ENCODE measurements at places on chromosomes 13 and 19.

DNA sequence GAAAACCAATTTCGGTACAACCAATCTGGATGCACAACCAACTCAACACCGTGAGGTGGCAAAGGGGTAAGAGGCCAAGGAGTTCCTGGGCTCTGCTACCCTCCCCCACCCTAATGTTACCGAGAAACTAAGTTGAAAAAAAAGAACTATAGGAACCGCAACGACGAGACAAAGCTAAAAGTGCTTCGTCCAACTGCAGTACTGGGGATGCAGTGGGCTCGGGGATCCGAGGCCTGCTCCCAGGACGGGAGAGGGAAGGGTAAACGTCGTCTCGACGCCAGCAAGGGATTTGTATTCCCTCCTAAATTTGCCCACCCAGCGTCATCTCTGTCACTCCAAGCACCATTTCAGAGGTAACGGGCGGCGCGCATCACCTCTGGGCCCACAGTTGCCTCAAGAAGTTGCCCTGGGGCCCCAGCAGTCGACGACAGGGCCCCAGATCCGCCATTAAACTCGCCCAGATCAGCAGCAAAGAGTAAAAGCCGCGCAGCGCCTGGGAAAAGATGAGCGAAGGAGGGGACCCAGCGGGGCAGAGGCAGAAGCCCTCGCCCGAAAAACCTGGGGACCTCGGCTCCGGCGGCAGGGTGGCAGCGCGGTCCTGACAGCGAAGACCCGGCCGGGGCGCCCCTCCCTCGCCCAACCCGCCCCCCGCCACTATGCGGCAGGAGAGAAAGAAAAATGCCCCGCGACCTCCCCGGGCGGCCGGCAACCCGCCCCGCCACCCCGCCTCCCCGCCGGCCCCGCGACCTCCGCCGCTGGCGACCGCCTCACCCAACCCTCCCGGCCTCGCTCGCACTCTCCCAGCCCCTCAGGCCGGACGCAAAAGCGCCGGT lies 752 bp downstream of the ZMYM5 start:
- DNase-seq, result no peak

GRCh38 chr13:31898378-31899071 lies 133.0 kb upstream of the FRY start:
- DNase-seq, result no peak

DNA sequence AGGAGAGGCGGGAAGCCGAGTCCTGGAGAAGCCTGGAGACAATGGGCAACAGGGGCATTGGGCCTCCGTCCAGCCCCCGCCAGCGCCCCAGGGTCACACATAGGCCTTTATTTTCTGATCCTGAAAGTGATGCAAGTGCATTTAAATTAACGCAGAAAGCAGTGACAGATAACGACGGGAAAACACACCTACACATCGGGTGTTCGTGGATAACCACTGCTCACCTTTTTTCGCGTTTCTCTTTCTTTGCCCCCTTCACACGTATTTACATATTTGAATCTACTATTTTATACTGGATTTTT lies 30.4 kb upstream of the GRTP1 start:
- no peak for DNase-seq

- no peak for DNase-seq
Observed at GRCh38 chr19:45847663-45848062, 15.3 kb downstream of the SYMPK start.

GRCh38 chr19:2333807-2334211 lies 5.3 kb downstream of the SPPL2B start:
- DNase-seq, result no peak

DNA sequence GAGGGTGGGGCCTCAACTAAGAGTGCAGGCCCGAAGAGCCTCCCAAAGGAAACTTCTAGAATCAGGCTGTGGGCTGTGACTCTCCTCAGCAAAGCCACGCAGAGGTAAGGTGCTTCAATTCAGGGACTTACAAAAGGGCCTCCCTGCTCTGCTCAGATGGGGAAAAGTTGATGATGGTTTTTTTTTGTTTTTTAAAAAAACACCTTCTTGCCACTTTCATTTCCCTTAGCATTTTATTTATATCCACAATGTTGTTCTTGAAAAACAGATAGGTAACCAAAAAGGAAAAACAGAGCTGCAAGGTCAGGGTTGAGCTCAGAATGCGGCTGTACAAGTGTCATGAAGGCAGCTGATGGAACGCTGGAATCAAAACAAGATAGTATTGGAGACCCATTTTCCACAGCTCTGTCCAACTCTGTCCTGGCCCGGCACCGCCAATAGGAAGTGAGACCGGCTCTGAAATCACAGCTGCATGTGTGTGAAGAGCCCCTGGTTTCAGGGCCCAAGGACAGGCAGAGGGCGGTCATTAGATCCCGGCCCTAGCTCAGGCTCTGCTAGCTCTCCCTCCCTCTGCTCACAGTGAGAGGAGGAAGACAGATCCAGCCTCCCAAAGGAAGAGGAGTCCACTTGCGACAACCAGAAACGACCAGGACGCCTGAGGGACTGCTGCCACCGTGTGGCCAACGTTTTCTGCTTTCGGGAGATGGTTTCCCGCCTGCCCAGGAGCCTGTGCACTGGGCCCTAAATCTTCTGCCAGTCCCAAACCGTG lies 58.3 kb downstream of the KLF2 start:
- peak; percentile 97 for DNase-seq

- DNase-seq, result peak; percentile 99
Observed at GRCh38 chr19:42206871-42207755, 10.4 kb downstream of the DEDD2 start.

DNA sequence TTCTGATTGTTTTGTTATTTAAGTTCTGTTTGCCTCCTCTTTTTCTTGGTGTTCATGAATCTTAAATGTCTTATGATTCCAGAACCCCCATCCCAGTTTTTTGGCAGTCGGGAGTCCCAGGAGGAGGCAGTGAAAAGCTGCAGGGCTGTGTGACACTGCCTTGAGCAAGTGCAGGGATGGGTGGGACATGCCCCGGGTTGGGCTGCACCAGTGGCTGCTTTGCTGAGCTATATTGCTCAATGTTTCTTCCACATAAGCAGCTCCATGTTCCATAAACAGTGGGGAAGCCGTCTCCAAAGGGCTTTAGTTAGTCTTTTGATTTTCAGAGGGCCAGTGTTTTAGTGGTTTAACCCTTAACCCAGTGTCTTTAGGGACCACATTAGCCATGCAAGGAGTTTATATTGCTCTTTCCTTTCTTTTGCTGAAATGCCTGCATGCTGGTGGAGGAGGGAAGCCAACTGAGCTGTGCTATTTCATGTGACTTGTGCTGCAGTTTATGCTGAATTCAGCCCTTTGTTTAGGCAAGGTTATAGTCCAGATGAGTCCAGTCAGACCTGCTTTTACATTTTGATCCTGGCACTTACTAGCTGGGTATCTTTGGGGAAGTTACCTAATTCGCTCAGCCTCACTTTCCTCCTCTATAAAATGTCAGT lies 13.1 kb downstream of the ATP8A2 start:
- DNase-seq, result no peak

DNA sequence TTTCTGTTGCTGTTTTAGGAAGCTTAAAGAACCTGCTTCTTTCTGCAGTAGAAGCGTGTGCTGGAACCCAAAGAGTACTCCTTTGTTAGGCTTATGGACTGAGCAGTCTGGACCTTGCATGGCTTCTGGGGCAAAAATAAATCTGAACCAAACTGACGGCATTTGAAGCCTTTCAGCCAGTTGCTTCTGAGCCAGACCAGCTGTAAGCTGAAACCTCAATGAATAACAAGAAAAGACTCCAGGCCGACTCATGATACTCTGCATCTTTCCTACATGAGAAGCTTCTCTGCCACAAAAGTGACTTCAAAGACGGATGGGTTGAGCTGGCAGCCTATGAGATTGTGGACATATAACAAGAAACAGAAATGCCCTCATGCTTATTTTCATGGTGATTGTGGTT lies 103.1 kb downstream of the TNFRSF19 start:
- DNase-seq, result no peak

DNA sequence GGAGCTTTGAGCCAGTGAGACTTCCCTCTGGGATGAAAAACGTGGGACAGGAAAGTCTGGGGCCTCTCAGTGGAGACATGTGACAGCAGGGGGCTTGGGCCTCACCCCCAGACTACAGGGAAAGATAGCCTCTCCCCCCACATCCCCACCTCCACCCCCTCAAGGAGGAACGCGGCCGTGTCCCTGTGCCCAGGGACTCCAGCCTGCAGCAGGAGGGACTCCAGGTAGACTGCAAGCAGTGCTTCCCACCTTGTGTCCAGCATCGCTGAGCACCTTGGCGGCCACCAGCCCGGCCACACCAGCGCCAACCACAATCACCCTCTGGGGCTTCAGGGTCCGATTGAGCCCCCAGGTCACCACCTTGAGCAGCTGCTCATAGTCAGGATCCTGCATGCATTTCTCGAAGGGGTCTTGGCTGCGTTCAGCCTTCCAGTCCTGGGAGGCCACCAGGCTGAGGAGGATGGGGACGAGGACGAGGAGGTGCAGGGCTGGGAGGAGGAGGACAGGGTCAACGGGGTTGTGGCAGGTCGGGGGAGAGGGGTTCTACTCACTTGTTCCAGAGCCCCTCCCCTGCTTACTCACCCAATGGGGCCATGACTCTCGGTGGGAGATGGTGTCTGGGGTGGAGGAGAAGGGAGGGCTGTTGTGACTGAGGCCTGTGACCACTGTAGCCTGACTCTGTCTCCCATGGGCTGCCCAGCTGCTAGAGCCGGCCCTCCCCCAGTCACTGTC lies 955 bp downstream of the IL4I1 start:
- no peak for DNase-seq

DNA sequence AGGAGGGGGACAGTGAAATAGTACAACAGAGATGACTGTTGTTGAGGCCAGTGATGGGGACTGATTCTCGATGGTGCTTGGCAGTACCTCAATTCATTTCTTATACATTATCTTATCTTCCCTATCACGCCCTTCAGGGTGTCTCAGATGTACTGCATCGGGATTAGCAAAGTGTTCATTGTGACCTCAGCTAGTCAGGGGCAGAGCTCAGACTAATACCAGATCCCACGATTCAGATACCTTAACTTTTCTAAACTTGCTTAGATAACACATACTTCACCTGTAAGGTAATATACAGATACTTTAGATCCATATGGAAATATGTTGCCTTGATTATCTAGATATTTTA lies 720.6 kb downstream of the EFNB2 start:
- DNase-seq, result no peak

DNA sequence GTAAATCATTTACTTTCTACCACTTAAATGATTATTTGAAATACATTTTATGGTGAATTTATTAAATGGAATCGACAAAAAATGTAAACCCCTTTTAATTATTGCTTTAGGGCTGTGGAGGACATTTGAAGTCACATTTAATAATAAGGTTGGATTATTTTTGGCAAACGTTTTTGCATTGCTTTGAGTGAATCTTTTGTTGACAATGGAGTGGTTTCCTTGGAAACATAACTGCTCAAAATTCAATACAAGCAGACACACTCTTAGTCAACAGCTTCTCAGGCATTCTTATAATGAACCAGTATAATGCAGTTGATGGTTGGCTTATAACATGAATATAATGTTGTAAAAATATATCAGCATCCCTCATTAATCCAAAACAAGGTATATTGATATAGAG lies 104.7 kb downstream of the DCLK1 start:
- no peak for DNase-seq

- DNase-seq, result no peak
Observed at GRCh38 chr19:31459430-31459829, 110.2 kb upstream of the TSHZ3 start.

DNA sequence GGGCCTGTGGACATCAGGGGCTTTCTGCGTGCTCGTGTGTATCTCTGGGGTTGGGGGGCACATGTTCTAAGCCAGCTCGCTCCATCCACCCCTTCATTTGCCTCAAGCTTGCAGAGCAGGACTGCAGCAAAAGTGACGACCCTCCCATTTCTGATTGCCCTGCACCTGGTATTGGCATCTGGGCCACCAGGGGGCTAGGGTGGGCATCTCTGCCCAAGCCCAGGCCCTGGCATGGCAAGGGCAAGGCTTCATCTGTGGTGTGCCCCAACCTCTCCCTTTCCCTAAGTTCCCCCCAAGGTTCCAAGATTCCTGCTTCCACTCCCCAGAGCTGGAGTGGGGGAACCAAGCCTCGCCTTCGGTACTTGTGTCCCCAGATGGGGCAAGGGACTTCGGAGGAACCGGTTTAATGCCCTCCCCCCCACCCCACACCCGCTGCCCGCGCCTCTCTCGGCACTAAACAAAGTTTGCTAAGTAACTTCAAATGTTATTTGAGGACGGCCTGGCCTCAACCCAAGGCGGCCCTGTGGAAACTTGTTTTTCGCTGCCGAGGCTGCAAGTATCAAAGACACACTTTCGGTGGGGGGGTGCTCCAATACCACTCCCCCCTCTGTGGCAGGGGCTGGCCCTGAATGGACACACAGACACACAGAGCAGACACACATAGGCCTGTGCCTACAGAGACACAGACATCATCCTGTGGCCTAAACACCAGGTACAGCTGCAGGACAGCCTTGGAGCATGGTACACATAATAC lies 12.2 kb downstream of the NFIX start:
- DNase-seq, result no peak

DNA sequence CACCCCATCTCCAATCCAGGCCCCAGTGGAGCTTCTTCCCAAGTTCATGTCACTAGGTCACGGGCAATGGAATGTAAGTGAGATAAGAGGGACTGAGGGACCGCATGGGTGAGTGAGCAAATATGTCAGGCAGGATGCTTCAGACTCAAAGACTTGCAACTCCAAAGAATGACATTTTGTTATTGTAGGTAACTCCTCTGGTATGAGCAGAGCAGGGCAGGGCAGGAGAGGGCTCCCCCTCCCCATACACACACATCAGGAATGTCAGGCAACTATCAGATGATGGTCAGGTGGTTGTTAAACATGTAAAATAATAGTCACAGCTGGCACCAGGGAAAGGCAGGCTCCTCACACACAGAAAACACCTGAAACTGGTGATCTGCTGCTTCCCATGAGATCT lies 10.6 kb downstream of the ERVV-2 start:
- DNase-seq, result no peak

DNA sequence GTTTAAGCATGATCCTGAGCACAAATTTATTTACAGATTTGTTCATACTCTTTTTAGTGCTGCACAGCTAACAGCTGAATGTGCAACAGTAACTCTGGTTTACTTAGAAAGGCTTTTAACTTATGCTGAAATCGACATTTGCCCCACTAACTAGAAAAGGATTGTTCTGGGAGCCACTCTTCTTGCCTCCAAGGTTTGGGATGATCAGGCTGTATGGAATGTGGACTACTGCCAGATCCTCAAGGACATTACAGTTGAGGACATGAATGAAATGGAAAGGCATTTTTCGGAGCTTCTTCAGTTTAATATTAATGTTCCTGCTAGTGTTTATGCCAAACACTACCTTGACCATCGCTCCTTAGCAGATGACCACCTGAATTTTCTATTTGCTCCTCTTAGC lies 16.0 kb downstream of the ZNF100 start:
- DNase-seq, result no peak

GRCh38 chr13:110382229-110382628 lies 75.1 kb downstream of the COL4A2 start:
- DNase-seq, result peak; percentile 76

Measured in H54 (cell line).